ENCODE measurements at places on chromosomes 1 and 21.

GRCh38 chr21:42061195-42061985 is 9.7 kb upstream of the UMODL1 start:
- no peak for DNase-seq

DNA sequence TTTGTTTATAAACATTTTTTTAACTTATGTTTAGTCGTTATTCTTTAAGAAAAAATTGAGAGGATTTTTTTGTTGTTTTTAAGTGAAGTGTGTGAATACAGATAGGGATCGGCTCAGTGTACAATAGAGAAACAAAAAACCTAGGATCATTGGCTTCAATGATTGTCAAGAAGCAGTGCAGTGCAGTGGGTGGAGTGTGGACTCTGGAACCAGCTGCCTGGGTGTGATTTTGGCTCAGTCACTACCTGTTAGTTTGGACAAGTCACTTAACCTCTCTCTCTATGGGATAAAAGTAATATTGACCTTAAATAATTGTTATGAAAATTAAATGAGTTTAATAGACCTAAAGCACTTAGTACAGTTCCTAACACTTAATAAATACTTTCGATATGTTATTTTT is 41.3 kb downstream of the SCCPDH start:
- DNase-seq: no peak

DNA sequence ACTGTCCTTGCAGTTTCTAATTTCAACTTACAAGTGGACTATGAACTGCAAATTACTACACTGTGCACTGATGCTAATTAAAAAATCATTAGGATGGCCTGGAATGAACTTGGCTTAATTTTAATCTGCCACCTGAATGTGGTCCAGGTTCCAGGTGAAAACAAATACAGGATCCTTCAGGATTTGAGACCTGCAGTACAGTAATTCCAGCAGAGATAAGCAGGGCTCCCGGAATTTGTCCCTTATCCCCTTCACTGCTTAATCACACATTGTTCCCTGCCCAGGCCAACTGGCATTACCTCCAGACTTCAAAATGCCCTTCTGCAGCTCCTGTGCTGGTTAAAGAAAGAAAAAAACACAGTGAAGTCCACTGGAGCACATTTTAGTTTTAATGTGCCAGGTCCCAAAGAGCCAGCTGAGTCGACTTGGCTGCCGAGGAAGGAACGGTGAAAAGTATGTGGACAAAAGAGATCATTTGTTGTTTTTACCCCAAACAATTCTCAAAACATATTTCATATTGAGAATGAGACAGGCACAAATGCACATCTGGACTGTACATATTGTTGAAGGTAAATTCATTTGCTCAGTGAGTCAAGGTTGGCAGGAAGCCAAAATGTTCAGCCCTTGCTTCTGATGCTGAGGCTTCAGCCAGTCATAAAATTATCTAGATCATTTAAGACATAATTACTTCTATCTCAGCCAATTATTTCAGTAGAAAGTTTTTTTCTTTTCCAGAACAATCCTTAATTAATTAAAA is 28.3 kb downstream of the DEGS1 start:
- DNase-seq: peak; percentile 90

- DNase-seq: no peak
Observed at GRCh38 chr1:226425431-226426031, 17.6 kb upstream of the PARP1 start.

- no peak for DNase-seq
Observed at GRCh38 chr1:87958201-87958600, 629.5 kb downstream of the LMO4 start.

DNA sequence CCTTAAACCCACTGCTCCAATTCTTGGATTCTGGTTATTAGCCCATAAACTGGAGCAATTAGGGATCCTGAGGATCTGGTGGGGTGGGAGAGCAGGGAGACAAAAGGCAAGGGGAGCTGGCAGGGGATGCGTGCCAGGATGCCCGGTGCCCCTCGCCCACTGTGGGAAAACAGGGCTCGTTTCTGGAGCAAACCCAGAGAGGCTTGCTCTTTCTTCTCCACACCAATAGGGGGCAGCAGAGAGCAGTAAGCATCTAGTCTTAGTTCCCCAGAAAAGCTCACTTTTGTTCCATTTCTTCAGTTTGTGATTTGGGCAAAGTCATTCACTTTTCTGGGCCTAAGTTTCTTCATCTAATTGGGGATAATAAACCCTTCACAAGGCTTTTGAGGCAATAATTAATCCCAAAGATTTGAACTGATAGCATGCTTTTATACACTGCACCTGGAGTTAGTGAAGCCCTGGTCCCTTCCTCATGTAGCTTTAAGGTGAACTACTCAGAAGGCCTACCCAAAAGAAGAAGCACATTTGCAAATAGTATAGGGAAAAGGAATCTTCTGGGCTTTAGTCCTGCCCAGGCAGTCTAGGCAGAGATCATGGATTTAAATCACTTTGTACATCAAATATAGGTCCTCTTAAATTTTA is 160.6 kb upstream of the USP24 start:
- DNase-seq: peak; percentile 84

- DNase-seq: no peak
Observed at GRCh38 chr1:220770245-220770913, 16.3 kb upstream of the MTARC1 start.

DNA sequence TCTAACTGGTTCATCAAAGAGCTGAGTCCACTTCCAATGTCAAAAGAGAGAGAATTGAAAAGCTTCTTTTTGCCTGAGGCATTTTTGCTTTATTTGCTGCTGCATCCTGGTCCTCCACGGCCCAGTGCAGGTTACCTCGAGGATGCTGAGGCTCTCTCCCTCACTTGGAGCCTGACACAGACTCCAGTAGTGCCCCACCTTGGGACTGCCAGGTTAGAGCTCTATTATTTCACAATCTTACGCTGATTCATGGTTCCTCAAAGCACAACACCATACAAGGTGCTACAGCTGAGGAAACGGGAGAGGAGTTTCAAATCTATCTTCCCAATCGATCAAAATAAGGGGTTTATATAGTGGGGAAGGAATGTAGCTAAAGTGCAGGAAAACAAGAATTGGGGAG is 13.6 kb upstream of the PLPPR4 start:
- no peak for DNase-seq
